ENCODE measurements at places on chromosomes 3 and 15.
A peak's percentile ranks its signal among the peaks of the same experiment; 100 is the strongest.

GRCh38 chr3:11392014-11392859 is 120.0 kb downstream of the ATG7 start:
- no peak for DNase-seq

DNA sequence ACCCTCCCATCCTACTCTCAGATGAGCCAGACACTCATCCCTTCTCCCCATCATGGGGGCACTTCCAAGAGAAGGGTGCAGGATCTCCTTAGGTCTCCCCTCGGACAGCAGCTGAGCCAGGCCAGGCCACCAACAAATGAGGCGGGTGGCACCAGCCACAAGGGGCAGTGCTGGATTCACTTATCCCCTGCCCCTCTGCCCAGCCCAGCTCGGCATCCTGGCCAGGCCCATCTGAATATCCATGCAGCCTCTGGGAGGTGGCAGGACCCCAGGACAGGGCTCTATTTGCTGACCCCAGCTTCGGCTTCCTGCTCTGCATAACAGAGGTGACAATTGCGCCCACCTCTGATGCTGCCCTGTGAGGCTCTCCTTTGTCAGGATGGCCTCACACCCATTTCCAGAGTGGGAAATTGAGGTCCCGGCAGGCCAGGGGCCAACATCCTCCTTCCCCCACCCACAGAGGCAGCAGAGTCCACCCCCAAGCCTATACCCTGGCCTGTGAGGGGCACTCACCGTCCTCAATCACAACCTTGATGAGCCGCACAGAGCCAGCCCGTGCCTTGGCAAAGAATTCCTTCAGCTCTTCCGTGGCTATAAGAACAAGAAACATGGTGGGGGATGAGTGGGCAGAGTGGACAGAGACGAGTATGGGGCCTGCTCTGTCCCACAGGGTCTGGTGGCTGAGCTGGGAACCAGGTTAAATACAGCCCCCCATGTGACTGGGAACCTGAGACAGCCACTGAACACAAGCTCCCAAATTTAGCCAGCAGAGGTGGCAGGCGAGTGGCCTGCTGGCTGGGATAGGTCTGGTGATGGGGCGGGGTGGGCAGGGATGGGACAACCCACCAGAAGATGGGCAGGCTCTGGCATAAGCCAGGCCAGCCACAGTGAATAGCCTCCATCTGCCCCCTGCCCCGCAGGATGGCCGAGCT is 4.2 kb downstream of the TWF2 start:
- no peak for DNase-seq

- DNase-seq: no peak
Observed at GRCh38 chr3:141769221-141769894, 6.2 kb downstream of the GRK7 start.

DNA sequence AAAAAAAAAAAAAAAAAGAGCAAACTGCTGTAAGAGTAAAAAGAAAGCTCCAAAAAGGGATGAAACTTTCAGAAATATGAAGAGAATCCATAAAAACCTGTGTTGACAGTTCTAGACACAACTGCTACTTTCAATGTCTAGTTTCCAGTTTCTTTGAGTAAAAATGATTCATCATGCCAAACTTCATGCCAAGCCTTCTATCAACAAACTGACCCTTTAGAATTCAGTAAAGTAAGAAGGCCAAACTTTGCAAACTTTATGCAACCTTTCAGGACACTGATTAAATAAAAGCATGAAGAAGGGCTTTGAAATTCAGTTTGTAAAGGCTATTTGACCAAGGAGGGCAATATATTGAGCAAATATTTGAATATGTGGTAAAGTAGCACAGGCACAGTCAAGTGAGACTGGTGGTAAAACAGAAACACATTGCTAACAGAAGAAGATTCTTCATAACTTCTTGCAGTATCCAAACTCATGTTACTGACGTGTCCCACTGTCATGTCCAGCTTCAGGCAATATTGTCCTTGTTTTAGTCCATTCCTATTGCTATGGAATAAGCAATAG is 56.3 kb upstream of the CFAP20DC start:
- DNase-seq: no peak

DNA sequence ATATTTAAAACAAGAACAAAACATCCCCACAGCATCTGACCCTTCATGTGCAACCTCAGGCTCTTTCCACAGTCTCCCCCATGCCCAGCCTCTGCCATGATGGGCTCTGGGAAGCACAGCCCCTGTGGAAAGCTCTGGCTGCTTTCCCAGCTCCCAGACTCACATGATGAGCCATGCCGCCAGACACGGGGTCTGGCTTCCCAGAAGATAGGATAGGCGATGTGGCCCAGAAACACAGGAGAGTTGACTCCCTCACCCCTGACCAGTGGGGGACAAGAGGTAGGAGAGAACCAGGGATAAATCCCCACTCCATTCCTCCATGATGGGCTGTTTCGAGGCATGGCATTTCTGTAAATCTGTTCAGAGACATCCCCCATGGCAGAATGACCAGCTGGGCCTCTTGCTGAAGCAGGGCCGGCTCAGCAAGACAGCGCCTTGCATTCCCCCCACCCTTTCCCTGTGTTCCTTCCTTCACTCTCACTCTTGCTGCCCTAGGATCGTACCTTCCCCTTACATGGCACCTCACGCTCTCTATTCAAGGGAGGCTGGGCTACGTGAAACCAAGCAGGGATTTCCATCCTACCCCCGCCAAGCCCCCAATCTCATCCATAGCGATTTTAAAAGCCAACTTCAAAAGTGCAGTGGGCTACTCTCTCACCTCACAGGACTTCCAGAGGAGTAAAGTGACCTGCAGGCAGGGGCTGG is 192.4 kb downstream of the ABHD5 start:
- no peak for DNase-seq

- DNase-seq: no peak
Observed at GRCh38 chr3:158768361-158768787, 33.5 kb upstream of the MFSD1 start.

DNA sequence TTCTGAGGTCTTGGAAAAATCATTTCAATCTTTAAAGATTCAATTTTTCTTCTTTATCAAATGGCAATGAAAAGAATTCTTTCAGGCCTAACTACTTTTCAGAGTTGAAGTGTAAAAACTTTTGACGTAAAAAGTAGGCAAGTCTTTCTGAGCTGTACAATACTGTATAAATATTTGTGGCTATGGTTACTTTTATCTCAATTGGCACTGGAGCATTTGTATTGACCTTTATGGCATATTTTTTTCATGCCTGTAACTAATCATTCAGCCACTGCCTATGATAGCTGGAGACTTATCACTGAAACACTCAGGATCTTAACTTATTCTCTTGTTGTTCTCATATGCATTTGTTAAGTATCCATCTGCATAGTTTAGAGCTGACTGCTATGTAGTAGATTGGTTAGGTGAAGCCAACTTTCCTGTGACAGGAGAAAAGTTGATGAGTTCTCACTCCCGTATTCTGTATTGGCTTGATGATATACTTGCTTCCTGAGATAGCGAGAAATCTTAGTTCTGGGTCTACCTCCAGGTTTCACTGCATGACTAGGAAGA is 290.4 kb upstream of the TBL1XR1 start:
- DNase-seq: no peak

DNA sequence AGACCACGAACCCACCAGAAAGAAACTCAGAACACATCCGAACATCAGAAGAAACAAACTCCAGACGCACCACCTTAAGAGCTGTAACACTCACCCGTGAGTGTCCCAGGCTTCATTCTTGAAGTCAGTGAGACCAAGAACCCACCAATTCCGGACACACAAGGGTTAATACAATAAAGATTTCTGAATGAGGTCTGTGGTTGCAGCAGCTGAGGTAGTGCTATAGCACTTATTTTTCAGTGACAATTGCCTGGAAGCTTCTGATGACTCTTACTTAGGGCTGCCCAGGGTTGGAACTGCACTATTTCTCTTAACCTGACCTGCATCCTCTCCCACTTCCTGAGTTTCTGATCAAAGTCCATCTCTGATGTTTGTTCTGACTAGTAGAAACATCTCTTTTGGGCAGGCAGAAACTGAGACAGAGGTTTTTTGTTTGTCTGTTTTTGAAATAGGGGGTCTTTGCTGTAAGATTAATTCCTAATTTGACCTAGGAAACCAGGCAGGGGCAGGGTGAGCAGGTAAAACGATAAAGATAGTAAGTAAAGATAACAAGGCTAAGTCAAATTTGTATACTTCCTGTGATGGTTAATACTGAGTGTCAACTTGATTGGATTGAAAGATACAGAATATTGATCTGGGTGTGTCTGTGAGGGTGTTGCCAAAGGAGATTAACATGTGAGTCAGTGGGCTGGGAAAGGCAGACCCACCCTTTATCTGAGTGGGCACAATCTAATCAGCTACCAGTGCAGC is 169.1 kb downstream of the GAP43 start:
- DNase-seq: peak; percentile 53

DNA sequence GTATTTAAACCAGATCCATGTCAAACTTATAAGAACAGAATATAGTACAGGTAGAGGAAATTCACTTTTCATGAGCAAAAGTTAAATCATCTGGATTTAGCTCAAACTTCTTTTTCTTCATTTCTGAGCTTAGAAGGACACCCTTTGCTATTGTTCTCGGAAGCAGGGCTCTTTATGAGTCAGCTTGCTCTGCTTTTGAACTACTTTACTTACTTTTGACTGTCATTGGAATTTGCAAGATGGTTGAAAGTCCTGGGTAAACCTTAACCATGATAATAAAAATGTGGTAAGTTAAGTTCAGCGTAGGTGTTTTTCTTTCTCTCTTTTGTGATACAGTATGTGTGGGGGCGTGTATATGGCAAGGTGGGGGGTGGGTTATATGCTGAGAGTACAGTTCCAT is 312.7 kb upstream of the DPH6 start:
- DNase-seq: no peak

DNA sequence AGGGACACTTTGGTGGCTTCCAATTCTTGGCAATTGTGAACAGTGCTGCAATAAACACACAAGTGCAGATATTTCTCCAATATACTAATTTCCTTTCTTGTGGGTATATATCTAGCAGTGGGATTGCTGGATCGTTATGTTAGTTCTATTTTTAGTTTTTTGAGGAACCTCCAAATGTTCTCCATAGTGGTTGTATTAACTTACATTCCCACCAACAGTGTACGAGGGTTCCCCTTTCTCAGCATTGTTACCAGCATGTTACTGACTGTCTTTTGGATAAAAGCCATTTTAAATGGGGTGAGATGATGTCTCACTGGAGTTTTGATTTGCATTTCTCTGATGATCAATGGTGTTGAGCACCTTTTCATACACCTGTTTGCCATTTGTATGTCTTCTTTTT is 92.8 kb downstream of the DAPK2 start:
- no peak for DNase-seq

DNA sequence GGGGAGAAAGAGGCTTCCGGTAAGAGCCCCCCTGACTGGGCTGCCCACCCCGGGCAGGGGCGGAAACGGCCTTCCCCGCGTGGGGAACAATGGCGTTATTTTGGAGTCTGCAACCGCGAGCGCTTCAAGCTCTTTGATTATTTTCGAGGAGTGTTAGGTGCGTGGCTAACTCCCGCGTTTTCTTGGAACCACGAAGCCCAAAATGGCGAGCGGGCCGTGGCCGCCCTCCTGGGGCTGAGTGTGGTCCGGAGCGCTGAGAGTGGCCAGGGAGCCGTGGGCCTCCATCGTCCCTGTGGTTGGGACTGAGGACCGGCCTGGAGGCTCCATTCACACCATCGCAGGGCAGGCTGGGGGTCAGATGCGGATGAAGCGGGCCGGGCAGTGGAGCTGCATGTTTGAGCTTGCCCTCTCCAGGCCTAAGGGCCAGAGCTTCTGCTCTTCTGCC is 44.6 kb upstream of the POLG start:
- no peak for DNase-seq

- no peak for DNase-seq
Observed at GRCh38 chr3:113054552-113054951, 63.8 kb downstream of the GTPBP8 start.
